ENCODE measurements at places on chromosomes 5 and 9.

DNA sequence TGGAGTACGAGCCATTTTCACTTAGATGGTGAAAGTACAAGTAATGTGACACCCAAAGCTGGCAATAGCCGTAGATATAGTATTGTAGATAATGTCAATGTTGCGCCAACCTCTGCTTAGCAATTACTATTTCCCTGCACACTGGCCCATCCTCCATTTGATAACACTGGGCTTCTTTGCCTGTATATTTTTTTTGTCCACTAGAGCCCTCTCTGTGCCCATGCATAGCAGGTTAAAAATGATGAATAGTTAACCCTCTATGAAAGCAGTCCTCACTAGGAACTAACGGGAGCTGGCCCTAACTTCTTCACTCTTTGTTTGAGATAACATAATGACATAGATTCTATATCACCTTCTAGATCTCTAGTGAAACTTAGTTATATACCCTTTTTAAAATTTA lies 416.8 kb downstream of the TUSC1 start:
- DNase-seq: no peak

DNA sequence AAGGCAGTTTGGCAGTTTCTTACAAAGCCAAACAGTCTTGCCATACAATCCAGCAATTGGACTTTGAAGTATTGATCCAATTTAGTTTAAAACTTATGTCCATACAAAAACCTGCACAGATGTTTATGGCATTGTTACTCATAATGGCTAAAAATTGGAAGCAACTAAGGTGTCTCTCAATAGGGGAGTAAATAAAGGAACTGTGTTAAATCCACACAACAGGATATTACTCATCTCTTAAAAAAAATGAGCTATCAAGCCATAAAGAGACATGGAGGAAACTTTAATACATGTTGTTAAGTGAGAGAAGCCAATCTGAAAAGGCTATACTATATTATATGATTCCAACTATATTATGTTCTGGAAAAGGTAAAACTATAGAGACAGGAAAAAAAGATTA lies 313.6 kb upstream of the CD180 start:
- no peak for DNase-seq

DNA sequence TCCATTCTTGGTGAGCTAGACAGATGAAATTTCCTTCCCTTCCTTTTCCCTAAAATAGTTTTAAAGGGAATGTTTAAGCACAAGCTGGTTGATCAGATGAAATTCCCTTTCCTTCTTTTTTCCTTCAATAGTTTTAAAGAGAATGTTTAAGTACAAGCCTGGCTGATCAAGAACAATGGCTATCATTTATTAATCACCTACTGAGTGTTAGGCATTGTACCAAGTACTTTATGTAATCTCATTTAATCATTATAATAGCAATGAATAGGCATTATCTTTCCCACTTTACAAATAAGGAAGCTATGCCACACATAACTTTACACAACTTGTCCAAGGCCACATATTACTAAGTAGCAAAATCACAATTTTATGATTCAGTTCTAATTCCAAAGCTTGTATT lies 152.0 kb upstream of the ACOT12 start:
- no peak for DNase-seq

- DNase-seq: no peak
These were observed 26.7 kb downstream of the CLTA start for GRCh38 chr9:36217256-36217968.

- DNase-seq: no peak
These were observed 20.9 kb downstream of the OR2Y1 start for GRCh38 chr5:180718810-180719453.

DNA sequence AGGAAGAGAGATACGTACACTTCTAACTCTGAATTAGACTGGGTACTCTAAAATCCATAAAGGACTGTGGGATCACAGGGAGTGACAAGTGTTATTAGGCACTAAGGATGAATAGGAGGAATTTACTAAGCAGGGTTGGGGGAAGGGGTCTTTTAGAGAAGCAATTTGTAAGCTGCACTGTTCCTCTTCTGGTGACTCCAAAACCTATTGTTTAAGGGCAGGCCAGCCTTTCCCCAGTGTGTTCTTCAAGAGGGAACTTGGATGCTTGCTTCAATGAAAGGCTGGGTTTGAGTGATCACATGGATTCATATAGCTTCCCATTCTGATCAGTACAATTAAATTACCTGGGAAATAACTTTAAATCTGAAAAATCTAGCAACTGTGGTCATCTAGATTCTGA lies 71.8 kb downstream of the STX17 start:
- DNase-seq: no peak

DNA sequence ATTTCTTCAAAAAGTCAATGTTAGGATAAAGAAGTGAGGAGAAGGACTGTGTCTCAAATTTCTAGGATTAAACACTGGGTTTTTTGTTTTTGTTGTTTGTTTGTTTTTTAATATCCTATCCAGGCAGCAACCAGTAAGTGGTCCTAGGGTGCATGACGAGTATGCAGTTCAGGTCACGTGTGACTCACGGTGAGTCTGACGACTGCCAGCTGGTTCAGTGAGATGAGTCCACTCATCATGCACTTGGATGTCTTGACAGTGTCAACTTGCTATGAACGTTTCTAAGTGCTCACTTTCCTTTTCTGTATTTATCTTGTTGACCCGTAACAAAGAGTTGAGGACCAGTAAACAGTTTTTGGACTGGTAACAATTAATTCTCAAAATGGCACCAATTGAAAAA lies 32.7 kb downstream of the ATG10 start:
- no peak for DNase-seq

DNA sequence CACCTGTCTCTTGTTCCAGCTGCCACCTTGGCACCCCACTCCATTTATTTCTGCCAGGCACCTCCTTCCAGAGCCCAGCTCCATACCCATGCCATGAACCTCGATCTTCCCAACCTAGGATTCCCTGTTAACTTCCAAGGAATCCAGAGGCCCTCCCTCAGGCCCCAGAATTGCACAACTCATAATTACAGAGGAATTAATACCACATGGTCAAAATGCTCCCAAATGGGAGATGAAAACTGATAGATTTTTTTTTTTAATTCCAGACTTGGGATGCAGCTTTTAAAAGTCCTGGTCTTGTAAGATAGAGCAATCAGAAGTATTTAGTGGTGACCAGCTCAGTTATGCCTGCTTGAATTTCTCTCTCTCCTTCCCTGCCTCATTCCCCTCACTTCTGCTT lies 96.2 kb upstream of the CCDC112 start:
- no peak for DNase-seq

DNA sequence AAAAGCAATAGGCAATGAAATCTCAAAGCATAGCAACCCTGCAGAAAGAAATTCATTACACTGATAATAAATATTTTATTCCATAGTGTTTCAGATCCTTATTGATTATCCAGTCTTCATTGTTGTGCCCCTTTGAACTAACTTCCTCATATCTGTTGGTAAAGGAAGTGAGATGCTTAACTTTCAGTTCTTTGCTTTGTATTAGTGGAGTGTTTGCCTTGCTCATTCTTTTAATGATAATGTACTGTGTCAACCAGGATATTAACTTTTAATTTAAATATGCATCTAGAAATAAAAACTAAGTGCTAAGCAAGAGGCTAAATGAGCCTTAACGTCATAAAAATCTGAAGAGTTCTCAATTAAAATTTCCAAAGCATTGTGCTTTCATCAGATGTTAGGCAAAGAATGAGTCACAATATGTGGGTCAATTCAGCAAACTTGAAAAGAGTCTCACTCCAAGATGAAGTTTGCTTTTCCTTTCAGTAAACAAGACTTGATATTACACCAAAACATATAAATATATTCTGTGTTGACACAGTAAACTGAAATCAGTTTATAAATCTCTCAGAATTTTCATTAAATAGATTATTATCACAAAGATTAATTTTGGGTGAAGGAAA lies 105.9 kb downstream of the GIN1 start:
- DNase-seq: no peak

- DNase-seq: no peak
These were observed 2.2 kb downstream of the TNFSF15 start for GRCh38 chr9:114803479-114804265.

DNA sequence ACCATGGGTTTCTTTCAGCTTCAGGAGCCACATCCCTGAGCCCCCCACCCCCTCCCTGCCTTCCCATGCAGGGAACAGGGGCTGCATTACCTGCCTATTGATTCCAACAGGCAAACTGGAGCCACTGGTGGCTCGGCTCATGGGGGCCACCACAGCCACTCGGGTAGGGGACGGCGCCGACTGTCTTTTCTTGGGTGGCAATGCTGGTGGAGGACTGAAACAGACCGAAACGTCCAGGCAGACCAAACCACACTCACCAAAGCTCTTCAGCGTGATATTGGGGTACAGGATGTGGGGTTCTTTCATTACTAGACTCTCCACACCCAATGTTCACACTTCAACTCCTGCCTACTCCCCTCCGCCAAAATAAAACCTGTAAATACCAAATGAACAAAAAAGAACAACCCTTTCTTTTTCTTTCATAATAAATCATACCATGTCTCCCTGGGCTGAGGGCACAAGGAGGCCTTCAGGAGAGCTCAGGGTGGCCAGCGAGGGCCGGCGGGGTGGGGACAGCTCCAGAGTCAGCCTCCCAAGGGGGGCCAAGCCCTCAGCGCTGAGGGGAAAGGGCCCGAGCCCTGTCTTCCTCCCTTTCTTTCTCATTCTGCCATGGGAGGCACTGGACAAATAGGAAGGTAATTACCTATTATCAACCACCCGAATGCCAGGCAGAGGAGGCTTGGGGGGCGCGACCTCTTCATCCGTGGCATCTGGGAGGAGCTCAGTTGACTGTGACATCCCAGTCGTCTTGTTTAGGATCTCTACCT lies 83.3 kb downstream of the PRRT1B start:
- DNase-seq: no peak

GRCh38 chr5:23316060-23316591 lies 191.3 kb upstream of the PRDM9 start:
- no peak for DNase-seq

DNA sequence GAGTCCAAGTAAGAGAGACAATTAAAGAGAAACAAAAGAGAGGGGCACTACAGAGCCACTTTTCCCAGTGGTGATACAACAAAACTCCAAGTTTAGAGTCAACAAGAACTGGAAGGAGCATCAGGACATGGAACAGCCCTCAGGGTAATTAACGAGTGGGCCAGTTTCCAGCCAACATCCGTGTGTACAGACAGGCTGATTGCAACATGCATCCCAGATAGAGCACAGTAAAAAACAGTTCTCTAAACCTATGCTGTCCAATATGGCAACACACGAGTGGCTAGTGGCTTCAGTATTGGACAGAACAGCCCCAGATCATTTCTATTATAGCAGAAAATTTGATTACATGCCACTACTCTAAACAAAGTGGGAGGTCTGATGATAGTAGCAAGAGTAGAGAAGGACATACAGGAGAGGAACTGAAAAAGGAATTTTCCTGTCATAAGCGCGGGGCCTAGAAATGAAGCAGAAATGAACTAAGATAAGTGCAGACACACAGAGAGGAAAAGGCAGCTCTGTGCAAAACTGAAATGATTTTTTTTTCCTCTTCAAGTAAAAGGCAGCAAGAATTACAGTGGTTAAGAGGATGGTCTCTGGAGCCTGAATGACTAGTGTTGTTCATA lies 175.6 kb upstream of the CCNG1 start:
- DNase-seq: no peak

GRCh38 chr9:84705128-84705527 lies 35.6 kb downstream of the NTRK2 start:
- no peak for DNase-seq

DNA sequence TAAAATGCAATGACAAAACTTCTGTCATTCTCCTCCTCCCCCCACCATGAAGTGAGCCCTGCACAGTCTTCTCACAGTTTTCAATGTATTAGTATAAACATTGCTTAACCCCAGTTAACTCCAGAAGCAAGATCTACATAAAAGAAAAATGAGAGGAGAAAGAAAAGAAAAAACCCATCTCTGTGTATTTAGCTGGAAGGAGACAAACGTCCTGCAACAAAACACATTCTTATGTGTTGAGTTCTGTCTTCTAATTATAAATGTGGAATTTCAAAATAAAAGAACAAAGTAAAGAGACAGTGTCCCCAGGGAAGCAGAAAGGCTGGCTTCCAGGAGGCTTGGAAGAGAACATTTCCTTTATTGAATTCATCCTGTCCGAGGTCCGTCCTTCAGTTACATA lies 491.9 kb upstream of the TUSC1 start:
- no peak for DNase-seq

- DNase-seq: no peak
These were observed 219.9 kb downstream of the SEMA6A start for GRCh38 chr5:116354699-116355098.

DNA sequence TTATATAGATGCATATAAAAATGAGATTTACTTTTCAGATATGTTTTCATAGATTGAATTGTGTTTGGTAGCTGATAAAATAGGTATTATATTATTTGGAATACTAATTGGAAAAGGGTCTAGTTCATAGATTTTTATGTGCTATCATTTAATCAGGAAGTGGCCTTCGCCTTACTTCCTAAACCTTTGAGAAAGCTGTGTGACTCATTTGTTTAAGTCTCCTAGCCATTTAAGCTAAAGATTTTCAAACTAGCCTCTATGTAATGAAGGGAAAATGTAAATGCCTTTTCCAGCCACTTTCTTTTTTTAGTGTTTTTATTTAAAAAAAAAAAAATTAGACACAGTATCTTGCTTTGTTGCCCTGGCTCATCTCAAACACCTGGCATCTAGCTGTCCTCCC lies 97.5 kb downstream of the DMXL1 start:
- no peak for DNase-seq

DNA sequence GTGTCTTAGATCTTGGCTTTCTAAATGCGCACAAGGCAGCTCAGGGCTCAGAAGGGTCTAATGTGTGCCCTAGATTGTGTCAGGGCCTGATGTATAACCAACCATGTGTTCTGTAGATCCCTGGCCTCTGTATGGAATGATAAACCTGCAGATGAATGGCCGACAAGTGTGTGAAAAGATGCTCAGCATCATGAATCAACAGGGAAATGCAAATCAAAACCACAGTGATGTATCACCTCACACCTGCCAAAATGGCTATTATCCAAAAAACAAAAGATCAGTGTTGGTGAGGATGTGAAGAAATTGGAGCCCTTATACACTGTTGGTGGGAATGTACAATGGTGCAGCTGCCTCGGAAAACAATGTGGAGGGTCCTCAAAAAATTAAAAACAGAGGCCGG lies 489.8 kb downstream of the SEMA5A start:
- no peak for DNase-seq

DNA sequence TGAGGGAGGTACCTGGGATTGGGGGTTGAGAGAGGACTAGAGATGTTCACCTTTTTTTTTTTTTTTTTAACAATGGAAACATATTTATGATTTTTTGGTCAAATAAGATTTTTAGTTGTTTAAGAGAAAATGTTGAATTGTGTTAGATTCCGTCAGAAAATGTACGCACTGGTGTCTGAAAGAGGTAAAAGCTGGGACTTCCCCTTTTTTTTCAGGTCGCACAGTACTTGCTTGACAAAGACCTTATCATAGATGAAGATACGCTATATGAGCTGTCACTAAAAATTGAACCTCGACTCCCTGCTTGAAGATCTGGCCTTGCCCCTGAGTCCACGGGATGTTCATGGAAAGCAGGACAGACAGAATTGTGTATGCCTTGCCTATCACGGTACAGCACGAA lies 7.7 kb upstream of the CKMT2 start:
- no peak for DNase-seq

- no peak for DNase-seq
These were observed 708.6 kb upstream of the ZNF608 start for GRCh38 chr5:125455041-125455440.

All from NK-92 treated with Interleukin-12 subunit alpha and Interleukin-12 subunit beta, amount 100 ng/mL, for 24 hours (cell line).